ENCODE measurements at places on chromosomes 12 and 14.

- no peak for DNase-seq
These were observed 1064.6 kb downstream of the BCL11B start for GRCh38 chr14:98207415-98207814.

- DNase-seq, result no peak
These were observed 1069.5 kb downstream of the VRK1 start for GRCh38 chr14:97866664-97867063.

- DNase-seq, result no peak
These were observed 202.6 kb upstream of the ALG10B start for GRCh38 chr12:38113991-38114390.

DNA sequence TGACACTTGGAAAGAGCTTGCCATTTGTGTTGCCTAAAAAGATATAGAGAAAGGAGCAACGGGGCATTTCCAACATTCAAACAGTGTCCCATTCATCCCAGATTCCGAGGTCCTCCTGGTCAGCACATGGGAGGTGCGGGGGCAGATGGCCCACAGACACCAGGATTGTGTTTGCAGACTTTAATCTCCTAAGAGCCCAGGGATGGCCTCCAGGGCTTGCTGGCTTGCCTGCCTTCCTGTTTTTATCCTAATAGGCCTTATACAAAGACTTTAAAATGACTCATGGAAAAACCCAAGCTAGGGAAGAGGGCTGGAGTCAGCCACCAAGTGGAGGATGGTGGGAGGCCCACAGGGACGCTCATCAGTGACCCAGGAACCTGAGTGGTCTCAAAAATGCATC is 21.5 kb upstream of the FAM181A start:
- no peak for DNase-seq

GRCh38 chr14:101197595-101198397 is 294.3 kb upstream of the RTL1 start:
- DNase-seq, result no peak

GRCh38 chr12:109721276-109721675 is 7.7 kb downstream of the FAM222A start:
- no peak for DNase-seq

DNA sequence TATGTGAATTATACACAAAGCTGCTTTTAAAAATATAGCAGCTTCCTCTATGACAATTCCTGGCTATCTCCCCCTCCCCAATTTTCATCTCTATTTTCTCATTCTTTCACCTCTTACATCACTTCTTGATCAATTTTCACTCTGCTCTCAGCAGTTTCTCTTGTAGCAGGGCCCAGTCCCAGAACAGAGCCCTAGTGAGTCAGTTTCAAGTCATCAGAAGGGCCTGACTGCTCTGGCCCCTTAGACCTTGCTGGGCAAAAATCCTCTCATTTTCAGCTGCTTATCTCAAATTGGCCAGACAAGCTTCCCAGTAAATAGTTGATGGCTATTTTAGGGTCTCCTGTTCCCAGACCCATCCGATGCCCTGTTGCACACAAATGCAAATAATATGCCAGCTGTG is 101.4 kb downstream of the TTC7B start:
- DNase-seq, result no peak

- DNase-seq, result no peak
These were observed 27.3 kb downstream of the DLK1 start for GRCh38 chr14:100754020-100754419.

DNA sequence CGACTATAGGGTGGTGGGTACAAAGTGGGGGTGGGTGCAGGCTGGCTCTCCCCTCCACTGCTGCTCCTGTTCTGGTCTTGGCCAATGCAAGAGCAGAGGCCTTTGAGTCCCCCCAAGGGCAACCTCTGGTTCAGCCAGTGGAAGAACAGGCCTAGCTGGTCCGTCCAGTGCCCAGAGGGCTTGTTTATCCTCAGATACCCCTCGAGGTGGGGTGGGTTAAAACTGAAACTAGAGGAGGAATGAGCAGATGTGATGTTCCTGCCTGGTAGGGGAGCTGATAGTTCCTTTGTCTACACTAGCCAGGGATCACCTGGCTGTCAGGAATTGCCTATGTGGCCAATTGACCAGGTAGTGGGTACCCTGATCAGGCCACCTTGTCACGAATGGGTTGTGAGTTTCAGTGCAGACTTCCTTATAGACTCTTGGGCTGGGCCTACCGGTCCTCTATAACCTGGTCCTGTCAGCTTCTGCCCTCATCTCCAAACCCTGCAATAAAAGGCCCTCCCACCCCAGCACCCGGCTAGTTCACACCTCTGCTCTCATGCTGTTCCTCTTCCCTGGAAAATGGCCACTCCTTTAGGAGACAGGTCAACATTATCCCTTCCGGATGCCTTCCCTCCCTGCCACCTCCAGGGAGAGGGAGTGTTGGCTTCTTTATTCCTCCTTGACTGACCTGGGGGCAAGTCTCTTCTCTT is 10.7 kb upstream of the HSP90AA1 start:
- no peak for DNase-seq

GRCh38 chr14:19920021-19920657 is at the start of gene OR4K5:
Gene OR4K5, plus strand, starts transcription at chr14:19920607. Its CDS starts 0 bp downstream, at chr14:19920607.
- no peak for DNase-seq

DNA sequence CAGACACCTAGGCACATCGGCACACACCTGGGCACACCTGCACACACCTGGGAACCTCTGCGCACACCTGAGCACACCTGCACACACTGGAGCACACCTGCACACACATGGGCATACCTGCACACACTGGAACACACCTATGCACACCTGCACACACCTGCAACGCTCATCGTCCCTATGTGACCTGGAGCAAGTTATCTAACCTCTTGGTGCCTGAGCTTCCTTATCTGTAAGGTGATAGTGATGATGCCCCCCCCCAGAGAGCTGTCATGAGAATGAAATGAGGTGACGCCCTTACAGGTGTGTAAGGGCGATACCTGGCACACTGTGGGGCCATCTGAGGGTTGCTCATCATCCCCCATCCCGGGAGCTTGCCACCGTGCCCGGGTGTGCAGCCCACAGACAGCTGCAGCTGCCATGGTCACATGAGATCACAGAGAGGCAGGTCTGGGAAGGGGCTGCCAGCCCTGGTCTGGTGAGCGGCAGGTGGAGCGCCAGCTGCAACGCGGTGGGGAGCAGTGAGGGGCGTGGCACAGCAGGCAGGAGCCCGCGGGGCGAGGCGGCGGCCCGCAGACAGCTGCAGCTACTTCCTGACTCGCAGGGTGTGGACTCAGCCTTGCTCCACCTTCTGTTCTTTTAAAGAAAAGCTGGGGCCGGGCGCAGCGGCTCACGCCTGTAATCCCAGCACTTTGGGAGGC is 59.9 kb upstream of the FBRSL1 start:
- peak; percentile 91 for DNase-seq

- no peak for DNase-seq
These were observed 7.4 kb downstream of the UBE2N start for GRCh38 chr12:93434256-93434865.

- no peak for DNase-seq
These were observed 111.6 kb upstream of the BTG1 start for GRCh38 chr12:92257261-92257660.

- no peak for DNase-seq
These were observed 37.0 kb upstream of the LRIG3 start for GRCh38 chr12:58957298-58957697.

DNA sequence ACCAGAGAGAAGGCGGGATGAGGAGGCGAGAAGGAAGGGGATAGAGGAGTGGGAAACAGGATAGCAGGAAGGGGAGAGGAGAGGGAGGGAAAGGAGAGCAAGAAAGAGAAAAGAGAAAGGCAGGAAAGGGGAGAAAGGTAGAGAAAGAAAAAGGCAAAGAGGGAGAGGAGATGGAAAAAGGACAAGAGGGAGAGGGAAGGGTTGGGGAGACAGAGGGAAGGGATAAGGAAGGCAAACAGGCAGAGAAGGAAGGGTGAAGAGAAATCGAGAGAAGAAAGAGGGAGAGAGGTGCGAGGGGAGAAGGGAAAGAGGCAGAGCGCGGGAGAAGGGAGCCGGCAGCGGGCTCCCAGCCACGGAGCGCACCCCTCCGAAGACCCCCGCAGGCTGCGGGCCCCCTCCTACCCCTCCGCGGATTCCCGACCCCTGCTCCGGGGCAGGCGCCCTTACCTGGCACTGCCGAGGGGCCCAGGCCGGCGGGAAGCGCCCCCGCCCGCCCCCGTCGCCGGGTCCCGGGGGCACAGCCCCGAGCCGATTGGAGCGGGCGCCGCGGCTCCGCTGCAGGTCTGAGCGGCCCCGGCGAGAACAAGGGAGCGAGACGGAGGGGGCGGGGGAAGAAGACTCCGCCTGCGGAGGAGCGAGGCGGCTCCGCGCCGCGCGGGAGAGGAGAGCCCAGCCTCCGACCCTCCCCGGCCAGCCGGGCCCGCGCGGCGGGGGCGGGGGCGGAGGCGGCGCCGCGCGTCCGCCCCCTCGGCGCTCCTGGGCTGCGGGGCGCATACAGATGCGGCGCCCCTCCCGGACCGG is at the start of gene CDH24:
TSS of gene CDH24 (minus strand) at position 565 of the 801 bp plus-strand sequence. CDS start 1,787 bp downstream, outside the sequence.
- no peak for DNase-seq

DNA sequence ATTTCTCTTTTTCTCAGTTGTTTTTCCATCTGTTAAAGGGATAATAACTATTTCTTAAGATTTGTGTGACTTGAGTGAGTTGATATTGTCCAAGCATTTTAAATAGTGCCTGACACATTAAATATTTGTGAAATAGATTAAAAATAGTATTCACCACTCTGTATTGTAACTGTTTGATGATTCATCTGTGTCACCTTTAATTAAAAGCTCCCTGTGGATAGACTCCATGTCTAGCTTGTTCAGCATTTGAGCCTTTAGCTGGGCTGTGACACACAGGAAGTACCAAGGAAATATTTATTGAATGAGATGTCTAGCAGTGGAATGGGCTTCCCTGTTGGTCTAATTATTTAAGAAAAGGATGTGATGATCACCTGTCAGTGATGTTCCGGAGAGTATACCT is 1.8 kb upstream of the GLIPR1L2 start:
- DNase-seq, result no peak

DNA sequence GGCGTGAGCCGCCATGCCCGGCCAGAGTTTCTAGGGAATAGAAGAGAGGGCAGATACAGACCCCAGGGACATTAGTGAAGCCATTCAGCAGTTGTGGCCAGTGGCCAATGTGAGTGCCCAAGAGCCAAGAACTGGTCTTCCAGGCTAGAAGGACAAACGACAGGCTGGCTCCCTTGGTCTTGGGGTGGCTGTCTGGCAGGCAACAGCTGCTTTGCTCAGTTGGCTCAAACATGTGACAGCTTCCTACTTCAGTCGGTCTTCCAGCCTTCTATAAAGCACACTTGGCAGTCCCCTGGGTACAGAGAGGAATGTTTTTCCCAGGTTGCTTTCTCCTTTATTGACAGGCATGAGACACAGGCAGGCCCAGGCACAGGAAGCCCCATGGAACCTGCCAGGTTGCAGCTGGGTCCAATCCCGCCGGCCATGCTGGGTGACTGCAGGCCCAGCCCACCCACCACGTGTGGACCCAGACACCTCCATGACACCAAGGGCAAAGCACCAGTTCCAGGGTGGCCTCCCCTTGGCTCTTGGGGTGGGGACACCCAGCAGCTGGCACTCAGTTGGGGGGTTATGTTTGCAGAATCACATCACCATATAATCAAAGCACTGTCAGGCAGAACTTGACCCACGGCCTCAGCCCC is 15.4 kb downstream of the CHGA start:
- peak; percentile 74 for DNase-seq

GRCh38 chr12:93403988-93404803 is 26.5 kb downstream of the NUDT4 start:
- no peak for DNase-seq

DNA sequence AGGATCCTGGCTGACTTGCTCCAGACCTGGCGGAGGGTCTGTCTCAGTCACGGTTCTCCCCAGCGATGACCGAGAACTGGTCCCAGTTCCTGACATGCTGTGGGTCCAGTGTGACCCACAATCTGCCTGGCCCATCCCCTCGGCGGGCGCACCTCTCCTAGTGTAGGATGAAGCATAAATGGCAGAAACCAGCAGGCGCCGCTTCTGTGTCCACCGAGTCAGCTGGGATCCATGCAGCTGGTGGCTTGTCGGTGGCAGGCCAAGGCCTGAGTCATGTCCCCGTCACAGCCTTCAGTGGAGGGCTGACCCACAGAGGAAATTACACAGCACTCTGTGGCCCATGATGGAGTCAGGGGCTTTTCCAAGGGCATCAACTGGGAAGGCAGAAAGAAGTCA is 38.5 kb downstream of the NFKBIA start:
- DNase-seq, result no peak

DNA sequence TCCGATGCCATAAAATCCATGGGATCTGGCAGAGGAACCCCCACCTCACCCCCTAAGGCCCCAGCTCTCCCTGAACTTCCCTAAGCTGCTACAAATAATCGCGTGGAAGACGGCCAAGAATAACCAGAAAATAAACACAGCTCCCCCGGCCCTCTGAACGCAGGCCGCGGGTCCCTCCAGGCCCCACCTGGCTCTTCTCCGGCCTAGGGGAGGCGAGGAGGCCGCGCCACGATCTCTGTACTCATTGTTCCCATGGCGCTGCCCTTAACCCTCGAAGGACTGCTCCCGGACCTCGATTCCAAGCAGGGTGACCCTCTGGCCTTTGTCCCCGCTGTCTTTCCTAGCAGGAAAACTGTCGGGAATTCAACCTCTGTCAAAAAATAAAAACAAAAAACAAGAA is 33.9 kb upstream of the TBX5 start:
- DNase-seq, result no peak

DNA sequence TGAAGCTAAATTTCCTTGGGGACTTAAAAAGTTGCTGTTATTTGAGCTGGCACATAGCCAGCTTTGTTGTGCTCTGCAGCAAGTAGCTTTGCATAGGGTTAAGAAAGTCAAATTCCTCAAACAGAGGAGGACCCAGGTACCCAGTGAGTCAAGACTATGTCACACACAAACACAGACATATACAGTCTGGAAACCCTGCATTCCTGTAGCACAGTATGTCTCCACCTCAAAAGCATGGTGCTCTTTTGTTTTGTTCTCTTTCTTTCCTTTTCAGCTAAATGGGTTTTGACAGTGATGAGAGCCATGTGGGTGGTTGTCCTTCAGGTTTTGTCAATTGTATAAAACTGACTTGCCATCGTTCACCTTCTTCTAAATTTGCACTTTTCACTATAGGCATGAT is 179.6 kb upstream of the DIO2 start:
- DNase-seq, result no peak

GRCh38 chr14:49036984-49037516 is 549.1 kb downstream of the RPS29 start:
- DNase-seq, result no peak

GRCh38 chr12:116426391-116427136 is 132.6 kb upstream of the MAP1LC3B2 start:
- DNase-seq, result no peak

- no peak for DNase-seq
These were observed 252.4 kb downstream of the ITPR2 start for GRCh38 chr12:26580619-26581018.

GRCh38 chr14:54894995-54895394 is 7.6 kb downstream of the GCH1 start:
- no peak for DNase-seq

DNA sequence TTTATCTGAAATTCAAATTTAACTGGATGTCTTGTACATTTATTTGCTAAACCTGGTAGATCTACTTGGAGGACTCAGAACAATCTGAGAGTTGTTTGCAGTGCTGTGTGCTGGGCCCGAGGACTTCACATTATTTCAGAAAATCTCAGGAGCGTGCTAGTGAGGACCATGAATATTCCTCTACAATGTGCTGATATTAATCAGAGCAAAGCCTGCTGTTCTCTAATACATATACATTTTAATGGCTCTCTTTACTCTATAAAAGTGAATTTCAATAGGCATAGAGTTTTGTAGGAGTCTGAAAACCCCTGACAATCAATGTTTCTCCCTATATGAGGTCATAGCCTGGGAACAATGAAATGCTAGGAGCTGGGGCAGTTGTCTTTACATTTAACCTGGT is 144.3 kb downstream of the NEDD1 start:
- no peak for DNase-seq

GRCh38 chr14:95328729-95329503 is 9.2 kb upstream of the CLMN start:
- DNase-seq, result no peak

GRCh38 chr12:18849080-18849479 is 111.2 kb downstream of the CAPZA3 start:
- no peak for DNase-seq

Data from NCI-H2107 (cell line).